Stimulated activated CD4-positive, alpha-beta T cell treated with anti-CD3 and anti-CD28 coated beads, Interleukin-12 subunit alpha, Interleukin-12 subunit beta, amount 100 ng/mL, for 24 hours (primary cell): ENCODE measurements at places on chromosomes 7 and 10.

DNA sequence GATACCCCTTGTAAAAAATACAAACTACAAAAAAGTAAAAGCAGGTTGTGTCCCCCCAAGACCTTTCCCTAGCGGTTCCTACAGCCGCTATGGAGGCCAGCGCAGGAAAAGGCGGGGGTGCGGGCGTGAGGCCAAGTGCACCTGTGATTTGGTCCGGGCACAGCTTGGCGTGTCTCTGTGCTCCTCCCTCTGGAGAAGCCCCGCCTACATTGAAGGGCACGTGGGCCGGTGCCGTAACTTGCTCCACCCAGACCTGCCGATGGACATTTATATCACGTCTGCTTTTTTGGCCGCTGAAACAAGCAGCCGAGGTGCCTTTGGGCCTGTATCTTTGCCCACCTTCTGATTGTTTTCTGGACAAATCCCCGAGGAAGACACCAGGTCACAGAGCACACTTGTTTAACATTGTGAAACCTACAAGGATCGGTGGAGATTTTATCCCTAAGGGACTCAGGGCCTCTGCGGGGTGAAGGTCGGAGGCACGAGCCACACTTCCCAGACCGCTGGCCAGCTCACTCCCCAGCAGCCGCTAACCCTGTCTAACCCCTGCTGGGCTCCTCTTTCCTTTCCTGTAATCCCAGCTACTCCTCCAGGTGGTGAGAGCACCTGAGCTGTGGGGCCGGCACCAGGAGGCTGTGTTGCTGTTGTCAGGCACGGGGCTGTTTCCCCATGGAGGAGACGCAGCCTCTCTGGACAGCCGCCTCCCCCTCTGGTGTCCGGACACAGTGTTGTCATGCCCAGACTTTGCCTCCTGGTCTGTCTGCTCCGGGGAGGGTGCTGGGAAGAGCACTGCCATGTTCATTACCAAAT, 18.8 kb upstream of the INPP5A start:
- DNase-seq: no peak

GRCh38 chr7:138008588-138009349, 6.9 kb upstream of the CREB3L2 start:
- DNase-seq: no peak

- no peak for DNase-seq
Observed at GRCh38 chr7:93026425-93026824, 91.4 kb downstream of the SAMD9 start.

DNA sequence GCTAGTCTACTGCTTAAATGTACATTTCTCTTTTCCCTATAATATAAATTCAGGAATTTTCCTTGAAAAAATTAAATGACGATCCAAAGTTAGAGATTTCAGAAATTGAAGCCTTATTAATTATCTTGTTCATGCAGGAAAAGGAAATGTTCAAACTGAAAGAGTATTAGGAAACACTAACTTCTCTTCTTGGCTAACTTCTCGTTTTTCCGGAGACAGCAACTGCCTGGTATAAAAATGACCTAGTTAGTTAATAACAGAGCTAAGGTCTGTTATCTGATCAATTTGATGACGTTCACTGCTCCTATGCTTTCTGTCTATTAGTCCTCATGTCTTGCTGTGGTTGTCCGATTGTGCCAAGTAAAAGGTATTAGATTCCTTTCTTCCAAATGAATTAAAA, 212.5 kb downstream of the DGKB start:
- no peak for DNase-seq

DNA sequence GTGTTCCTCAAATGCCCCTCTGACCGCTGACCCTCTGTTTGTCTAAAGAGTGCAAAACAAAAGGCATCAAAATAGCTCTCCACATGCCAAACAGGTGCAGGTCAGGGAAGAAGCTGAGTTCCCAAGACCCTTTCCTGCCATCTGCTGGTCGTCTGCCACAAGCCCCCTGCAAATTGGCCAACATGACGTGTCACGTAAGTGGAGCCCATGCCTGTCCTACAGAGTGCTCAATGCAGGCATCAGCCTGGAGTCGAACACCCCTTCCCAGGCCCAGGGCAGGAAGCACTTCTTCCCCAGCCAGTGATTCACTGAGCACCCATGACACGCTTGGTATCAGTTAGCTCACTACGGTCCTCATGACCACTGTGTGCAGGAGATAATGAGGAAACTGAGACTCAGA, 14.1 kb downstream of the TMEM72 start:
- no peak for DNase-seq

GRCh38 chr10:51073453-51074237, 642 bp upstream of the PRKG1 start:
- no peak for DNase-seq

DNA sequence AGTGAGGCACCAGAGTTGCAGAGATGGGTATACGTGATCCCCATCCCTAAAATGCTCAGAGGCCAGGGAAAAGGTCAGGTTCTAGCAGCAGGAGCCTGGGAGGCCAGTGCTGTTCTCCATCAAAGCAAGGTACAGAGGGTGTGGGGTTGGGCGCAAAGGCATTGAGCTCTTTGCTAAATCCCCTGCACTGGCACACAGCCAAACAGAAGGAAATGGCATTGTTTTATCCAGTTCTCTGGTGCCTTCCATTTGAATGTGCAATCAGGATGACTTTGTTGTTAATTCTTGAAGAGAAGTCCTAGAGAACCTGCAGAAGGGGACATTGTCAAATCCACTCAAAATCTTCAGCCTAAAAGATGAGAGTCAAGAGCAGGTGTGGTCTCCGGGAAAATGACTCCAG, 111.3 kb upstream of the CHST15 start:
- no peak for DNase-seq

GRCh38 chr7:28708033-28708951, 249.8 kb downstream of the TRIL start:
- DNase-seq: no peak

- DNase-seq: no peak
Observed at GRCh38 chr10:72315054-72315453, 39.7 kb downstream of the DNAJB12 start.

DNA sequence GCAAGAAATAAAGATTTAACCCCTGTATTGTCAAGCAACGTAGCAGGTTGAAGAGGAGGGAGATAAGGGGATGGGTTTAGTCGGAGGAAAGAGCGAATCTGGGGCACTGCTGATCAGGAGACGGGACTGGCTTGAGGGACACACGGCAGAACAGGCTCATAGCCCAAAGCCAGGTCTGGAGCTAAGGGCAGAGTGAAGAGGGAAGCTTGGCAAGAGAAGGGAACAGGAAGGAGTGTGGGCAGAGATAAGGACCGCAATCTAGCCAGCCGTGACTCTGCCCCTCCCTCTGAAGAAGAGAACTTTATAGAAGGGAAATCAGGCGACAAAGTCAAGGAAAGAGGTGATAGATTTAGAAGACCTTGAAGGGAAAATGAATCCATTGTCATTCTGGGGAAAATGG, 67.6 kb downstream of the CAV1 start:
- DNase-seq: no peak

GRCh38 chr7:105905910-105906568, 29.6 kb upstream of the ATXN7L1 start:
- DNase-seq: no peak
